ENCODE measurements at places on chromosomes 5 and 9. TPM values are rescaled to one million over a fixed set of nuclear protein-coding genes. Genes with fewer than 3 reads are reported as not detected.

The VCAN gene
- 0.20 TPM for total RNA-seq

The SLC25A2 gene
- total RNA-seq: 0.50 TPM

The ZNF462 gene
- total RNA-seq: 0.70 TPM

The ENTPD2 gene
- 0.15 TPM for total RNA-seq

- no peak overlapping the region for H3K4me3 ChIP-seq
- H3K4me1 ChIP-seq: no peaks in the 10 kb centered on the region
- no peaks in the 10 kb centered on the region for H3K27me3 ChIP-seq
- H3K36me3 ChIP-seq: no peaks in the 10 kb centered on the region
- no peak overlapping the region for H3K27ac ChIP-seq
These were observed 299.0 kb downstream of the PRELID2 start for GRCh38 chr5:145536133-145536532.

- H3K27ac ChIP-seq: no peak overlapping the region
- H3K4me1 ChIP-seq: no peaks in the 10 kb centered on the region
These were observed 885 bp downstream of the MPDZ start for GRCh38 chr9:13278368-13279246.

GRCh38 chr5:96093340-96093739 is 131.7 kb upstream of the ELL2 start:
- H3K36me3 ChIP-seq: no peaks in the 10 kb centered on the region
- no peaks in the 10 kb centered on the region for H3K27me3 ChIP-seq
- no peaks in the 10 kb centered on the region for H3K4me1 ChIP-seq
- H3K27ac ChIP-seq: no peak overlapping the region

GRCh38 chr5:169561893-169562292 is 21.7 kb upstream of the SPDL1 start:
- H3K36me3 ChIP-seq: no peaks in the 10 kb centered on the region
- no peaks in the 10 kb centered on the region for H3K4me1 ChIP-seq
- no peak overlapping the region for H3K4me3 ChIP-seq
- H3K27ac ChIP-seq: no peak overlapping the region
- H3K27me3 ChIP-seq: peaks cover 39% of the 10 kb centered on the region

GRCh38 chr9:138022756-138023393 is 145.3 kb downstream of the CACNA1B start:
- H3K4me3 ChIP-seq: no peak overlapping the region
- H3K4me1 ChIP-seq: no peaks in the 10 kb centered on the region
- DNase-seq: no peak
- H3K36me3 ChIP-seq: no peaks in the 10 kb centered on the region
- no peak overlapping the region for H3K27ac ChIP-seq
- H3K27me3 ChIP-seq: peaks cover 27% of the 10 kb centered on the region

DNA sequence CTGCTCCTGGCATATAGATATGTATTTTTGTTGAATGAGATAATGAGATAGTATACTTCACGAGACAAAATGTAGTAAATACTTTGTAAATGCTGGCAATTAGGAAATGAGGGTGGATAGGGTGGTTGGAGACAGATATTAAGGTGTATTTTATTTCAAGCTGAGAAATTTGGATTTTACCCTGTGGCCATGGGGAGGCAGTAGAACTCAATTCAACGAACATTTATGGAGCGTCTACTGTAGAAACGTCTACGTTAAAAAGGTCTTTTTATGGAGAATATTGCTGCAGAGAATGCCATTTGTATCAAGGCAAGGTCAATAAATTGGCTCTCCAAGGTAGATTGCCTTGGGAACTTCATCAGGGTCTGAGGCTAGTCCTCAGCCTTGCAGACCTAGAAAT is 21.5 kb upstream of the RALGPS1 start:
- no peak overlapping the region for H3K27ac ChIP-seq
- peaks cover 2% of the 10 kb centered on the region for H3K27me3 ChIP-seq
- DNase-seq: no peak
- H3K36me3 ChIP-seq: no peaks in the 10 kb centered on the region

- no peaks in the 10 kb centered on the region for H3K36me3 ChIP-seq
- no peaks in the 10 kb centered on the region for H3K4me1 ChIP-seq
- no peak overlapping the region for H3K27ac ChIP-seq
- H3K4me3 ChIP-seq: no peak overlapping the region
- DNase-seq: no peak
- H3K27me3 ChIP-seq: peaks cover 8% of the 10 kb centered on the region
These were observed 93.7 kb upstream of the ACTBL2 start for GRCh38 chr5:57576317-57576716.

GRCh38 chr5:82155305-82155704 is 122.8 kb downstream of the RPS23 start:
- H3K27ac ChIP-seq: no peak overlapping the region
- H3K27me3 ChIP-seq: no peaks in the 10 kb centered on the region
- no peaks in the 10 kb centered on the region for H3K4me1 ChIP-seq
- no peak for DNase-seq
- H3K4me3 ChIP-seq: no peak overlapping the region

GRCh38 chr5:134410822-134411221 is 859 bp downstream of the CDKN2AIPNL start:
- H3K36me3 ChIP-seq: peaks cover 8% of the 10 kb centered on the region
- H3K4me3 ChIP-seq: peak overlapping the region; percentile 96
- peak overlapping the region; percentile 84 for H3K27ac ChIP-seq
- no peaks in the 10 kb centered on the region for H3K27me3 ChIP-seq

Data from activated CD4-positive, alpha-beta memory T cell treated with anti-CD3 and anti-CD28 coated beads, Interleukin-2, amount 10 ng/mL, durations not matched to agents 7 days and 5 days (primary cell).